ENCODE measurements at places on chromosomes 1 and 21.

DNA sequence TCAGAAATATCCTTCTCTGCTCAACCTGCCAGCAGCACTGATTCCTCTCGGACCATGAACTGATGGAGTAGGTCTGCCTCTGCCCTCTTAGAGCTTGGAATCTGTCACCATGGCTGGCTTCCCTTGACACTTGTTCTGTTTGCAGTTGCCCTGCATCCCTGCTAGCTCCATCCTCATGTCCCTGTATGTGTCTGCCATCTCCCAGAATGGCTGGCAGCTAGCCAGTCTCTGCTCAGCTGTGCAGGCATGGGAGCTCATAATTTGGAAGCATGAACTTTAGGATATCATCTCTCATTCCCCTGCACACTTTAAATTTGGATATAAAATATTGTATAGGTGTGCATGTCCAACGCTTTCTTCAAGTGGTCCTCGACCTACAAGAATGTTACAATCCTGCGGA lies 95.4 kb downstream of the C1orf94 start:
- DNase-seq: no peak

- no peak for DNase-seq
Measured at GRCh38 chr1:87089070-87089736, 174.8 kb downstream of the HS2ST1 start.

- no peak for DNase-seq
Measured at GRCh38 chr1:174072581-174072980, 50.4 kb upstream of the RC3H1 start.

- no peak for DNase-seq
Measured at GRCh38 chr21:21955204-21955603, 957.0 kb downstream of the NCAM2 start.

- DNase-seq: no peak
Measured at GRCh38 chr1:9129266-9130041, 552 bp upstream of the GPR157 start.

DNA sequence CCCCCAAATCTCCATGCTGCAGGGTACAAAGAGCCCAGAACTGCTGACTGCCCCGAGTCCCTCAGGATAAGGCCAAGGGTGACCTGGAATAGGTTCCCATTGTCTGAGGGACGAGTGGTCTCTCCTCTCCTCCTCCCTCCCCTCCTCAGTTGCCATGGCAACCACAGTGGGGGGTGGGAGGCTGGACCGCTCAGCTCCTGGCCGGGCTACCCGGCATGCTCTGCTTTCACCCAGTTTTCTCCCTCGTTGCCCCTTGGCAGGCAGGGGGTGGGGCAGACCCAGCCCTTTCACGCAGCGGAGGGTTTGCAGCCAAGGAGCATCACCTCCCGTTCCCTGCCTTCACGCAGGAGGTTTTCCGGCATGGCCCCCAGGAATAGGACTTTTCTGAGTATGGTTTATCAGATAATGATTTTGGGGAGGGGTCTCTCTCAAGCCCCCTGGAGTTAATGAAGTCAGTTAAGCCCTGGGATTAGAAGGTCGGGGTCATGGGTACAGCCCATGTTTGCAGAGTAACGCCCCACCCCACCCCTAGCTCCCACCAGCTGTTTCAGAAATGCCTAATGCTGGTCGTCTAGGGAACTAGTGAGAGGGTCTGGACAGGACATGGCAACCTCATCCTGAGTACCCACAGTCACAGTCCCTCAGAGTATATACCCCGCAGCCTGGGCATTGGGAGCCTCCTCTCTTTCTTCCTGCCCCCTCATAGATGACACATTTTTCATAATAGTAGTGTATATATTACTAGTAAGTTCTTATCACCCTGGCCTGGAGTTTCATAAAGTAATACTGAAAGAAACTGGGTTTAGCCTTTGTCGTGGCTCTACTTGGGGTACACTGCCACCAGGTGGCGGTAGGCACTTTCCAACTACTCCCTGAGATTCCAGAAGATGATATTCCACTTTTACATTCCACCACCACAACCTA lies 20.7 kb downstream of the C1QB start:
- DNase-seq: no peak

DNA sequence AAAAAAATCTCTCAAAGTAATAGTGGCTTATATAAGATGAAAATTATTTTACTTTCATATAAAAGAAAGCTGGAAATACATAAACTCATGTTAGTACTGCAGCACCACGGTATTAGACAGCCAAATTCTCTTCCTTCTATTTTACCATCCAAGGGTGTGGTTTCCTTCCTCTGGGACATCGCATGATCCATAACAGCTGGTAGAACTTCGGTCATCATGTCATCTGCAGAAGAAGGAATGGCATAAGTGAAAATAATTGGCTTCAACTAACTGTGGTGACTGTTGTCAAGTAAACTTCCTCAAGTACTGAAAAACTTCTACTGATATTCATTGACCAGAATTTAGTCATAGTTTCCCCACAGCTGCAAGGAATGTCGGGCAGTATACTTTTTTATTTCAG lies 28.3 kb upstream of the IFI44L start:
- no peak for DNase-seq

GRCh38 chr1:241560146-241560848 lies 28.1 kb downstream of the KMO start:
- DNase-seq: no peak

- no peak for DNase-seq
Measured at GRCh38 chr1:89310505-89310904, 37.8 kb upstream of the GBP5 start.

DNA sequence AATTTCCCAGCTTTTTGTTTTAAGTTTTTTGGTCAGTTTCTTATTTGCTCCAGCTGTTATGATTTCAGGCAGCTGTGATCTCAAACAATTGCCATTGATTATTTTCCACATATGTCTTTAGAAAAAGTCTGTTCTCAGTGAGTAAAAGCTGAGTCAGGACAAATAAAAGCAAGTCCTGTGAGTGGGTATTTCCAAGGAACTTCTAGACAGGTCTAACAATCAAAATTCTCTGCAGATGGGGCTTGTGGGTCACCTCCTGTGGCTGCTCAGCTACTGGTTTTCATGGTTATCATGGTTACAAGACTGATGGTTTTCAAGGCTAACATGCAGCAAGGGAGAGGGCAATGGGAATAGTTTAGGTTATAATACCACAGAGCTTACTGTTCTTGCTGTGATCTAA lies 585.7 kb downstream of the LMO4 start:
- no peak for DNase-seq

- DNase-seq: no peak
Measured at GRCh38 chr1:193339401-193339800, 153.0 kb upstream of the B3GALT2 start.

- DNase-seq: no peak
Measured at GRCh38 chr21:37445228-37445627, 78.7 kb downstream of the DYRK1A start.

GRCh38 chr1:154837672-154838171 lies 32.4 kb downstream of the KCNN3 start:
- DNase-seq: no peak

- no peak for DNase-seq
Measured at GRCh38 chr21:28550057-28550825, 442.4 kb downstream of the LTN1 start.

GRCh38 chr1:34406833-34407539 lies 230.3 kb downstream of the C1orf94 start:
- DNase-seq: no peak

DNA sequence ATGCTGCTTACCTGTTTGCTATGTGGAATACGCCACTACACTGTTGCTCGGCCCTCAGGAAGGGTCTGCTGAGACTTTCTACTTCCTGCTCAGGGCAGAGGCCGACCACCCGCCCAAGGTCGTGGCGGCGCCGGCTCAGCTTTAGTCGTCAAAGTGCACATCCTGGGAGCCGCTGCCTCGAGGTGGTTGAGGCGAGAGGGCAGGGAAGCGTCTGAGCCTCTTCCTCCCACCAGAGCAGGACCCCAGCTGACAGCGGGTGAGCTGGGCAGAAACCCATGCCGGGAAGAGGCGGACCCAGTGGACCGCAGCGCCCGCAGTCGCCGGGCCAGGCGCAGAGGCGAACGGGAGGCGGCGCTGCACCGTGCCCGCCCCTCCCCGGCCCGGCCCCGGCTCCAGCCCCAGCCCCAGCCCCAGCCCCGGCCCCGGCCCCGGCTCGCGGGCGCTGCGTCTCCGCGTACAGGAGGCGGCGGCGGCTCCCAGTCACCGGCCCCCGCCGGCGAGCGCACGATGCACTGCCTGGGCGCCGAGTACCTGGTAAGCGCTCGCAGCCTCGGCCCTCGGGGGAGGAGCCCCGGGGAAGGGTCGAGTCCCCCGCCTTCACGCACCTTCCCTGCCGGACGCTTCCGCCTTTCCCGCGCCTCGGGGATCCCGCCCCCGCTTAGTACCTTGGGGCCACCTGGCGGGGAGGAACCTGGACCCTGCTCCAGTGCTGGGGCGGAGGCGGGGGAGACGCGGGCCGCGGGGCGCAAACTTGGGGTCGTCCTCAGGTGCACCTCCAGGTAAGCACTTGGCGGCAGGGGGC lies at the start of gene SLC44A3:
Gene SLC44A3, plus strand, starts transcription at position 413 of the 802 bp plus-strand sequence. Its CDS starts 95 bp downstream, at position 508.
- no peak for DNase-seq

- peak; percentile 87 for DNase-seq
Measured at GRCh38 chr1:248873993-248874533, 15.2 kb upstream of the ZNF692 start.

Measured in amniotic stem cell (primary cell).